ENCODE measurements at places on chromosomes 13 and 19.

- DNase-seq = no peak
Observed at GRCh38 chr13:94212196-94212595, 267.3 kb downstream of the DCT start.

DNA sequence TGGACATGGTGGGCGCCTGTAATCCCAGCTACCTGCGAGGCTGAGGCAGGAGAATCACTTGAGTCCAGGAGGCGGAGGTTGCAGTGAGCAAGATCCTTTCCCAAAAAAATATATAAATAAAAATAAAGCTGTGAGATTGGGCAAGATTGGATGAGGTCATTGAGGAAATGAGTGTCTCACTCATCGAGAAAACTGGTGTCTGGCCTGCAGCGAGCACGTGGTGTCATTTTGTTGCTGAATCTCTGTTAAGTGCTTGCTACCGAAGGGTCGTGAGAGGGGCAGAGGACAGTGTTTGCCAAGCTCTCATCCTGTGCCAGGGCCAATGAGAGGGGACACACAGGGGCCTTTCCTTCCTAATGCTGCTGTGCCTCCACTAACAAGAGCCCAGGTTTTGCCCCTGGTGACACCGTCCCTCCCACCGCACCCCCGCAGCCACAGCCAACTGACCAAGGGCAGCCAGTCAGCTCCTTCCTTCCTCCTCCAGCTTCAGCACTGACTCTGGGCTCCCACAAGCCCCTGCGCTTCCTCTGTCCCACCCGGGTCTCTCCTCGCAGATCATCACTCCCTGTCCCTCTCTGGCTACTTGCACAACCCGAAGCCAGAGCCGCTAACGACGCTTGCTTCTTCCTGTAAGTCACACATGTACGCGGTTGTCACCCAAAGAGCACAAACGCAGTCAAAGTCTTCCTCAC is 3.2 kb downstream of the POLD1 start:
- peak; percentile 25 for DNase-seq

- no peak for DNase-seq
Observed at GRCh38 chr19:21585281-21585890, 80.0 kb downstream of the ZNF429 start.

DNA sequence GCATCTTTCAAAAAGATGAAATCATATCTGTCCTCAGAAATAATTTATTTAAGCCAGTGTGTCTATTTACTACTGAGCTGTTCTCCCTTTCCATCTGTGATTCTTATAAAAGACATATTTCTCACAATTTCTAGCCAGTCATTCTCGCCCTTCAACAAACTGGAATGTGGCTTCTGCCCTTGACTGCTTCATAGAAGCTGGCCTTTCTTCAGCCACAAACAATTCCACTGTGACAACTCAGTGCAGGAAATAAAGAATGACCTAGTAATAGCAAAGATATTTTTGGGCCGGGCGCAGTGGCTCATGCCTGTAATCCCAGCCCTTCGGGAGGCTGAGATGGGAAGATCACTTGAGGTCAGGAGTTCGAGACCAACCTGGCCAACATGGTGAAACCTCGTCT is 655.5 kb downstream of the PCDH9 start:
- no peak for DNase-seq

DNA sequence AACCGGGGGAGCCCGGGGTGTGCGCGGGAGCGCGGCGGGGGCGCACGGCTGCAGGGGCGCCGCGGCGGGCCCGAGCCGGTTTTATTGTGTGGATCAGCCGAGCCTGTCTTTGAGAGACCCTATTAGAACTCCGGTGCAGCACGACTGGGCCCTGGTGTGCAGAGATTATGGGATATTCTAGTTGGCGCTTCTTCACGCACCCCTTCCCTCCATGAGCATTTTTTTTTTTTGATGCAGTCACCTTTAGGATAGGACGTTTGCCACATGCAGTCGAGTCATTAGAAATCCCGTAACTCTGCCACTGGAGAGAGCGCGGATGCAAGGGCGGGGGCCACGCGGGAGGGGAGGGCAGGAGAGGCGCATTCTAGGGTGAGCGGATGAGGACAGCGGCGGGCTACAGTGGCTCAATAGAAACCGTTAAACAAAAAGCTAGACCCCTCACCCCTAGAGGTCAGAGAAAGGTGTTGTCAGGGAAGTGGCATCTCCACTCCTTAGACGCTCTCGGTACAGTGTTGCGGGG is 3.7 kb downstream of the FGF9 start:
- DNase-seq = no peak

GRCh38 chr13:76380446-76381065 is 505.6 kb downstream of the KCTD12 start:
- peak; percentile 33 for DNase-seq

- DNase-seq = no peak
Observed at GRCh38 chr19:13150931-13151604, 857 bp downstream of the IER2 start.

- no peak for DNase-seq
Observed at GRCh38 chr13:19822673-19823072, 39.9 kb upstream of the PSPC1 start.

DNA sequence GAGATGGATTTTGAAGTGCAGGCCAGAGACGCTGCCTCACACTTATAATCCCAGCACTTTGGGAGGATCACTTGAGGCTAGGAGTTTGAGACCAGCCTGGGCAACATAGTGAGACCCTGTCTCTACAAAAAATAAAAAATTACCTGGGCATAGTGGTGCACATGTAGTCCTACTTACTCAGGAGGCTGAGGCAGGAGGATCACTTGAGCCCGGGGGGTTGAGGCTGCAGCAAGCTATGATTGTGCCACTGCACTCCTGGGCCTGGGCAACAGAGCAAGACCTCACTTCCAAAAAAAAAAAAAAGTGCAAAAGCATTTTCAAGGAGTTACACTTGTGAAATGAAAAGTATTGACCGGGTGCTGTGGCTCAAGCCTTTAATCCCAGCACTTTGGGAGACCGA is 27.6 kb upstream of the FBXO17 start:
- DNase-seq = no peak

DNA sequence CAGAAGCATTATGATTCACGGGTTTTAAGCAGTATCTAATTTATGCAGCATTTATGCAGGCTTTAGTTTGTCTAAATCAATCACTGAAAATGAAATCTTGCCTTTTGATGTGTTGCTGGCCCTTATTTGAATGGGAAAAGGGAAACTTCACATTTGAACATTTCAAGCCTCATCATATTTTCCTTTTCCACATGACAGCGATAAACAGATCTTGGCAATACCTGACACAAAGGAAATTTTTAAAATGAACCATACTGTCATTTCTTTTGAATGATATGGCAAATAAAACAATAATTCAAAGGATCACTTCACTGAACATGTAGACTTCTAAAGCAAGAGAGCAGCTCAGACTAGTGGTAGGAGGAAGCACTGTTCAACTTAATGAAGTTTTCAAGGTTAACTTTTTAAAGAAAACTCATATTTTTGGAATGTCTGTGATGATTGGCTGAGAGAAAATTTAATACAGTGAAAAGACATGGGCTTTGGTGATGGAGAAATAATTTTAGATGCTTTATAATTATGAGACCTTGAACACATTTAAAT is 198.1 kb downstream of the OXGR1 start:
- DNase-seq = no peak

DNA sequence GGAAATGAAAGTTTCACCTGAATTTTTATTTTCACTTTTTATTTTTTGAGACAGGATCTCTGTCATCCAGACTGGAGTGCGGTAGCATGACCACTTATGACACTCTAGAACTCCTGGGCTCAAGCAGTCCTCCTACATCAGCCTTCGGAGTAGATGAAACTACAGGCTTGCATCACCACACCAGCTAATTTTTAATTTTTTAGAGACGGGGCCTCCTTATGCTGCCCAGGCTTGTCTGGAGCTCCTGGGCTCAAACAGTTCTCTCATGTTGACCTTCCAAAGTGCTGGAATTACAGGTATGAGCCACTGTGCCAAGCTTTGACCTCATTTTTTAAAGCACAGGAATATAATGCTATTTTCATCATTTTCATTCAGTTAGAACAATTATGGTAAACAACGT is 297.0 kb upstream of the KLHL1 start:
- no peak for DNase-seq

GRCh38 chr19:15403151-15403531 is 15.6 kb downstream of the AKAP8L start:
- DNase-seq = no peak

- no peak for DNase-seq
Observed at GRCh38 chr13:33860526-33860925, 42.6 kb downstream of the RFC3 start.

DNA sequence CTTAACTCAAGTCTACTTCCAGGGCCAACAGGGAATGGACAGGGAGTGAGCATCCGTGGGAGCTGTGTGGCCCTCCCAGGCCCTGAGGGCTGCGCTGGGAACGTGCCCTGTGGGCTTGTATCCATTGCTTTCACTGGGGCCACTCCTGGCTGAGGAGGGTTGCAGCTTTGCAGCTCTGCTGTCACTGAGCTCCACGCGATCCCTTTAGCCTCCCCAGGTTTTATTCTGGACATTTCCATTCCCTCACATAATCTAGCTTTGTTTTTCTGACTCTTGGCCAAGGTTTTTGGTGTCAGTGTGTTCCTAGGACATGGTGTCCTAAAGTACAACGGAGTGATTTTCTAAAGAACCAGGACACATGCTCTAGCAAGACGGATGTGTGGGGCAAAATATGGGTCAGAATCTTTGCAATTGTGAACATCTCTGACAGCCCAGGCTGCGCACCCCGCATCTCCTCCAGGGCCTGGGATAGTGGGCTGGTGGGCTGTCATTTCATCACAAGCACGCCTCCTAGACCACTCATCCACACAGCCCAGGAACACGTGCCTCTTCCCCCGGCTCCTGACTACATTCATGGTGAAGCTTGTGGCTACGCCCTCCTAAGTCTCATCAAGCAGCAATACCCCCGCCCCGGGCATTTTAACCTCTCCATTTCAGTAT is 28.0 kb downstream of the GGACT start:
- peak; percentile 68 for DNase-seq

- DNase-seq = no peak
Observed at GRCh38 chr19:18339723-18340122, 675 bp upstream of the PGPEP1 start.

DNA sequence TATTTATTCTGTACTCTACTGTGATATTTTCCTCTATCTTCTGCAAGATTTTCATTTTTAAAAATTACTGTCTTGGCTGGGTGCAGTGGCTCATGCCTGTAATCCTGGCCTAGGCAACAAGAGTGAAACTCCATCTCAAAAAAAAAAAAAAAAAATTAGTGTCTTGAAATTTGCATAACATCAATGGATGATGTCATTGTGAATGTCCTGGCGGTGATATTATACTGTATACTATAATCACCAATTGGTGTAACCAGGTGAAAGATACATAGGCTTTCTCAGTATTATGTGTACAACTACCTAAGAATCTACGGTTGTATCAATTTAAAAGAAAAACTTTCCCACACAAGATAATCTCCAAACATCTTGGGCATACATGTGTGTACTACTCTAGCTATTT is 15.2 kb downstream of the ZNF331 start:
- no peak for DNase-seq

DNA sequence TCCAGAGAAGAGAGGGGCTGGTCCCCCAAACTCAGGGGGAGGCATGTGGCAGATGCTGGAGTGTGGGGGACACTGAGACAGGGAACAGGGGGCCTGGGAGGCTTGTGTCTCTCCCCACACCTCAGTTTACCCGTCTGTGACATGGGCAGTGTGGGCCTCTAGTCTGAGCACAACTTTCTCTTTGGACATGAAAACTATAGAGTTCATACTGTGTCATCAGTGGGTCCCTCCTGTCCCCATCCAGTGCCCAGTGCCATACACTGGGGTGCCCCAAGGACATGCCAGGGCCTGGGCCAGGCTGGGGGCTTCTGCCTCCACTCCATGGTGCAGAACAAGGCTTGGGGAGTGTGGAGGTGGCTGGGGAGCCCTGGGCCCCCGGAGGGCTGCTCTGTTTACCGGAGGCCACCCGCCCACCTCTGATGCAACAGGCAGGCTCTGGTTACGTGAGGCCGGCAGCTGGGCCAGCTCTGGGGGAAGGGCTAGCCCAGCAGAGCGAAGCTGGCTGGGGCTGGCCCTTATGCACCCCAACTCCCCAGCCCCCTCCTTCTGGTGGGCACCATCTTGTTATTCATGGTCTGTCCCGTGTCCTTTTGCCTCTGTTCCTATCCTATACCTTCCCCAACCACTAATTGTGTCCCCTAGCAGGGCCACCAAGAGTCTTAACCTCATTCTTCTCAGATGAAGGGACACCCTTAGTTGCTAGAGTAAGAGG is 1.9 kb upstream of the MEF2B start:
- no peak for DNase-seq

DNA sequence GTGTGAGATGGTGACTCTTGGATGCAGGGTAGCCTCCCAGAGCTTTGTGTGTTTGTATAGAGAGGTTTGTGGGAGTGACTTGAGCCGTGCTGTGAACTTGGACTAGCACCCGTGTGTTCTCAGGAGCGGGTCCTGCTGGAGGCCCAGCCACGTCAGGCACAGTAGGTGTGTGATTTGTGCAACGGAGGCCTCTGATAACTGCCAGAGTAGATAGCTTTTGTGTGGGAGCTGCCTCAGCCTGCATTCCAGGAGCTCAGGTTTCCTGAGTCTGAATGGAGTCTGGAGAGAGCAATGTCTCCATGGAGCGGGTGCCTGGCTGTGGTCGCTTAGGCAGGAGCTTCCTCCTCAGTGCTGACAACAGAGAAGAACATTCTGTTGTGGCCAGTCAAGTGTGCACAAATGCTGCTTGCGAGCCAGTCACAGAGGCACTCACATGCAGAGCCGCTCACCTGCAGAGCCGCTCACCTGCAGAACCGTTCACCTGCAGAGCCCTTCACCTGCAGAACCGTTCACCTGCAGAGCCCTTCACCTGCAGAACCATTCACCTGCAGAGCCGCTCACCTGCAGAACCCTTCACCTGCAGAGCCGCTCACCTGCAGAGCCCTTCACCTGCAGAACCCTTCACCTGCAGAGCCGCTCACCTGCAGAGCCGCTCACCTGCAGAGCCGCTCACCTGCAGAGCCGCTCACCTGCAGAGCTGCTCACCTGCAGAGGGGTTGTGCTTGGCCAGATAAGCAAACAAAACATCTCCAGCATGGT is 32.6 kb downstream of the TFDP1 start:
- DNase-seq = no peak

DNA sequence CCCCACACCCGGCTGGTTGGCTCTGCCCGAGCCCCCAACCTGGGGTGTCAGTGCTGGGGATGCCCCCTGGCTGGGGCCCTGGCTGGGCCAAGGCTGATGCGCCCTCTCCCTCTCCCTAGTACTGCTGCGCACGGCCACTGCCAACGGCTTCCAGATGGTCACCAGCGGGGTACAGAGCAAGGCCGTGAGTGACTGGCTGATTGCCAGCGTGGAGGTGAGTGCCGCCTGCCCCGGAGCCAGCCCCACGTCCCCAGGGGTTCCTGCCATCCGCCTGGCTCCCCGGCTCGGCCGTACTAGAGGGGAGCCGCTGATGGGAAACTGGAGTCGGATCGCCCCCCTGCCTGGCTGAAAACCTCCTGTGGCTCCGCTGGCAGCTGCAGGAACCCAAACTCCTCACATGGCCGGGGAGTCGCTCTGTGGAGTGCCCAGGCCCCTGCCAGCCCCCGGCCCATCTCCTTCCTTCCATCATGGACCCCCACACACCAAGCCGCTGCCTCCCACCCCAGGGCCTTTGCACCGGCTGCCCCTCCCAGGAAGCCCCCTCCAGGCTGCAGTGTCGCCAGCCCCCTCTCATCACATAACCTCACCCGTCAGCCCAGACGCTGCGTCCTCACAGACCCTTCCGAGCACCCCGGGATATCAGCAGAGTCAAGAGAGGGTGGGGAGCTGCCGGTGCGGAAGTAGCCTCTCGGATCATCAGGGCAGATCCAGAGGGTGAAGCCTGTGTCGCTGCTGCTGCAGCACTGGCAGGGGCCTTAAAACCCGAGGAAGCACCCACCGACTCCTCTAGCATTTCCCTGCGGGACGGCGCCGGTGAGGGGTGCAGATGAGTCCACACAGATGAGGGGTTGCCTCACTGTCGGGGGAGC is 10.6 kb downstream of the NCLN start:
- no peak for DNase-seq

- DNase-seq = no peak
Observed at GRCh38 chr13:66981912-66982311, 248.2 kb downstream of the PCDH9 start.
